Stimulated activated CD8-positive, alpha-beta memory T cell treated with anti-CD3 and anti-CD28 coated beads, Interleukin-15, amount 100 ng/mL, for 4 hours (primary cell): ENCODE measurements at places on chromosomes 16 and 17.

DNA sequence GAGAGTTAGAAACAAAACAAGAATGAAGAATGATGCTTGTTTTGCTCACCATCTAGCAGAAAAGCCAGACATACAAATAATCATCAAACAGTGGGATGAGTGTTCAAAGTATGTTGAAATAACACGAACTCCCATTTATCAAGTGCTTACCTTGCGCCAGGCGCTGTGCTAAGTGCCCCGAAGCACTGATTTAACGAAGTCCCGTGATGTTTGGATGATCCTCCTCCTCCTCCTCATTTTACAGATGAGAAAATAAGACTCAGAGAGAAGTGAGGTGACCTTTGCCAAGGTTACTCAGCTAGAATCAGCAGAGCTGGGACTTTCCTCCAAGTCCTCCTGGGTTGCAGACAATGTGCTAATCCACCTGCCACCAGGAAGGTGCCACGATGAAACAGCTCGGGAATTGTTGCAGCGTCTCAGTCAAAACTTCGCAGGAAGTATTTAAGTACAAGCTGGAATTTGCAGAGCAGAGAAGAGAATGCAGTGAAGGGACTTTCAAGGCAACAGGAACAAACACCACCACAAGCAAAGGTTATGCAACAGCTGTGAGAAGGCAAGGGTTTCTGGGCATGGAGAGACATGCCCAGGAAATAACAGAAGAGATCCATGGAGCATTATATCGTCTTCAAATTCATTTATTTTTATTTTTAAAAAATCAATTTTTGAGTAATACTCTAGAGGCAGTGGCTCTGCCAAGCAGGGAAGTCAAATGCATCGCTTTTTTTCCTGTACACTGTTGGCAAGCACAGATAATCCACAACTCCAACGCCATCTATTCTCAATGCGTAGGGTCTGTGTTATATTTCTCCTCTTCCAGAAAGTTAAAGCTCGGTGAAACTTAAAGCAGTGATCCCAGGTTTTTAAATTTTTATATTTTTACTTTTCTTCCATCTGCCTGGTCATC is 11.1 kb downstream of the PRCD start:
- DNase-seq, result no peak

- DNase-seq, result peak; percentile 71
Measured at GRCh38 chr17:16419074-16419928, 3.9 kb downstream of the TRPV2 start.

DNA sequence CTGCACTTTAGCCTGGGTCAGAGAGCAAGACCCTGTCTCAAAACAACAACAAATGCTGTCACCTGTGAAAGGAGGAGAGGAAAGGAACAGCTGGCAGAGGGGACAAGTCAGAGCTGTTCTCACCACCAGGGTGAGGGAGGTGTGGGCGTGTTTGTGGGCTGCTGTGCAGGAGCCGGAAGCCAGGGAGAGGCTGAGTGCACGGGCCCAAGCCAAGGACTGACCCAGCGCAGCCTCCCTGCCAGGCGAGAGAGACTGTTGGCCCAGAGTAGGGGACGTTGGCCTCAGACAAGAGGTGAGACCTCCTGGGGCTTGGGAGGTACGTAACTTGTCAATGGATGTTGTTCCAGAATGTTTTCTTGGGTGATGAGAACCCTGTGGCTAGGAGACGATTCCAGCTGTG is 10.7 kb downstream of the SPNS2 start:
- DNase-seq, result no peak

DNA sequence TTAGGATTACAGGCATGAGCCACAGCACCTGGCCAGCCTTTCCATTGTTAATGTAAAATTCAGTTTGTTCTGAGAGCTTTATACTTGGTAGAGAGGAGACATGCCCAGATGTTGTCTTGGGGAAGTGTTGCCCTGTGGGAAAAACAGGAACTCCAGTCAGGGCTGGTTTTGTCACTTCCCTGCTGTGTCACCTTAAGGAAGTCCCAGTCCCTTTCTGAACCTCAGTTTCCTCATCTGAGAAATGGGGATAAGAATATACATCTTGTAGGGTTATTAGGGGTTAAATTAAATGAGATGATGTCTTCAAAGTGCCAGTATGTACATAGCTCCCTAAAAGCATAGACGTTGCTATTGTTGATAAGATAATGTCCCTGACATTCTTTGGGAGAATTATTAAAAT is 25.3 kb downstream of the CLEC16A start:
- no peak for DNase-seq

- no peak for DNase-seq
Measured at GRCh38 chr17:14748036-14748710, 447.3 kb downstream of the HS3ST3B1 start.

- DNase-seq, result no peak
Measured at GRCh38 chr16:17471719-17472461, 1.1 kb upstream of the XYLT1 start.

- DNase-seq, result no peak
Measured at GRCh38 chr16:56246051-56246817, 54.9 kb downstream of the GNAO1 start.

GRCh38 chr16:2058872-2059271 is 11.1 kb downstream of the TSC2 start:
- no peak for DNase-seq

GRCh38 chr16:88941913-88942909 is 34.8 kb downstream of the CBFA2T3 start:
- no peak for DNase-seq

- DNase-seq, result peak; percentile 22
Measured at GRCh38 chr17:76681222-76682137, 29.3 kb downstream of the MXRA7 start.

- DNase-seq, result no peak
Measured at GRCh38 chr17:3889325-3890012, 3.4 kb downstream of the CAMKK1 start.

DNA sequence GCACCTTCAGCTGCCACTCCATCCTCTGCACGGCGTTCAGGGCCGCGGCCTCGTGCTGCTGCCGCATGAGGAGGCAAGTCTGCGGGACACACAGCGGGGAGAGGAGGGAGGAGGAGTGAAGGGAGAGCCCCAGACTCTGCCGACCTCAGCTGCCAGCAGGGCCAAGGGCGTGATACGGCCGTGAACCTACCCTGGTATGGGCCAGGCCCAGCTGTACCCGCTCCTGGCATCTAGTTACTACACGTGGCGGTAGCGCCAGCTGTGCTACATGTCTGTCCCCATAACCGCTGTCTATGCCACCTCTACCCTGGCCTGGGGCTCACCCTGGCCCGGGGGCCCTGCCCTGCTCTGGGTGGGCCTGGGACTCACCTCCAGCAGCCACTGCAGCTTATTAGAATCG is 51.1 kb downstream of the ZNF778 start:
- no peak for DNase-seq

GRCh38 chr17:3647769-3648555 is 11.4 kb downstream of the CTNS start:
- no peak for DNase-seq

- no peak for DNase-seq
Measured at GRCh38 chr17:62067165-62068145, 2.4 kb upstream of the MED13 start.

DNA sequence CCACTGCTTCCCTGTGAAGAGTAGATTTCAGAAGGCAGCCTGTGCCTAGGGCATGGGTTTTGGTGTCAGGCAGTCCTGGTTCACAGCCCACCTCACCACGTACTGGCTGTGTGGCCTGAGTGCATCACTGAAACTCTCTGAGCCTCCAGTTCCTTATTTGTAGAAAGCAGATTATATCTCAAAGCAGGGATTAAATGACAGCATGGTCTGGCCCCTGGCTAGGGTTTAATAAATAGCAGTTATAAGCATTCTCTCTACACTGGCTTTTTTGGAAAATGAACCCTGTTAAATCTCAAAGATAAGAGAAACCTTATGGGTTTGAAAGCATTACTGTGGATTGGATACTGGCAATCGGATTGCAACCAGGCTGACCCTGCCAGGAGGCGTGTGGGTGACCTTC is 2.9 kb upstream of the MT1M start:
- no peak for DNase-seq

DNA sequence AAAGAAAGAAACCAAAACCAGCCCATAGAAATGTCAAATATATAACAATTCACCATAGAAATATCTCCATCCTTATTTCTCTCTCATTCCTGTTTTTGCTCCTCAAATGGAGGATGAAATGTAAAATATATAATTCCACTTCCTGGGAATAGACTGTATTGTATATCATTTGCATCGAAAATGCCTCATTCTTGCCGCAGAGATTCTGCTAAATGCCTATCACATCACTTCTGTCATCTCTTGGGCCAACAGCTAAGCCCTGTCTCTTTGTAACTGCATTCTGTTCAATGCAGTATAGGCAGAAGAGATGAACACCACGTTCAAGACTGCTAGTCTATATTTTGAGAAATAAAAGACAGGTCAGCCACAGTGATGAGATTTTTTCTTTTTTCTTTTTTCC is 956.3 kb upstream of the SOX9 start:
- DNase-seq, result no peak

DNA sequence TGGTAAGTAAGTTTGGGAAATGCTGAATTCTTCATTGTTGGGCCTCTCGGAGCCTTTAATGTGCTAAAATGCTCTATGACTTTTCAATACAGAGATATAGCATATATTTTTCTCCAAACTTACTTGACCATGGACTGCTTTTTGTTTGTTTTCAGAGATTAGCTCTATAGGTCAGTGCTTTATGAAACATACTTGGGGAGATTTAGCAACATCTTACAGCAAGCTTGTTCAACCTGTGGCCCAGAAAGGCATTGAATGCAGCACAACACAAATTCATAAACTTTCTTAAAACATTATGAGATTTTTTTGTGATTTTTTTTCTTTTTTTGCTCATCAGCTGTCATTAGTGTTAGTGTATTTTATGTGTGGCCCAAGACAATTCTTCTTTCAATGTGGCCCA is 1.0 kb upstream of the KRTAP3-1 start:
- no peak for DNase-seq

GRCh38 chr16:11340710-11341109 is 4.5 kb upstream of the RMI2 start:
- no peak for DNase-seq

GRCh38 chr16:25095636-25096035 is 15.9 kb upstream of the LCMT1 start:
- no peak for DNase-seq

DNA sequence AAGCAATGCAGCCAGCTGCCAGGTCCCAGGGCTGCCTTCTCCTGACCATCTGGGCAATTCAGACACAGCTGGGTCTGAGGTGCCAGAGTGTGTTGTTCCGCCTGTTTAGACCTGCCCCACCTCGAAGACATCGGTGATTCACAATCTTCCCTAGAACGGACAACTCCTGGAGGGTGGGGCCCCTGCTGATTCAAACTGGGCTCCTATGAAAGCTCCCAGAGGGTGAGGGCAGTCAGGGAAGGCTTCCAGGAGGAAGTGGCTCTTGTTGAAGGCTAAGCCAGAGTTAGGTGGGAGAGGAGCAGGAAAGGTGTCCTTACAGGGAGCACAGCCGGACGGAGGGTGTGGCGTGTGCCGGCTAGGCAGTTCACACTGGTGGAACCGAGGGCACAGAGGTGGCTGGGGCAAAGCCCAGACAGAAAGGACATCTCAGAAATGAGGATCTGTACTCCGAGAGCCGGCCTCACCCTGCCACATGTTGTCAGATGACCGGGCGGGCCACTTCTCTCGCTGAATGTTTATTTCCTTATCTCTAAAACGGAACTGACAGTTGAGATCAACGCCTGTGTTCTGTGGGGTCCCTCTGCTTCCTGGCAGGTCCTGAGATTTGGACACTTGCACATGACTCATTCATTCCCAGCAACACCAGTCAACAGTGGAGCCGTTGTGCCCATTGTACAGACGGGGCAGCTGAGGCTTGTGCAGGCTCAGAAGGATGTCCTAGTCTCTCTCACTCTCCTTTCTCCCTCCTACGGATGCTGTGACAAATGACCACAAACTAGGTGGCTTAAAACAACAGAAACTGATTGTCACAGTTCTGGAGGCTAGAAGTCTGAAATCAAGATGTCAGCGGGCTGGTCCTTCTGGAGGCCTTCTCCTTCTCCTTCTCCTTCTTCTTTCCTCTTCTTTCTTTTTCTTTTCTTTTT is 26.9 kb upstream of the LITAF start:
- no peak for DNase-seq

- DNase-seq, result no peak
Measured at GRCh38 chr17:73850426-73850825, 206.2 kb upstream of the SDK2 start.

DNA sequence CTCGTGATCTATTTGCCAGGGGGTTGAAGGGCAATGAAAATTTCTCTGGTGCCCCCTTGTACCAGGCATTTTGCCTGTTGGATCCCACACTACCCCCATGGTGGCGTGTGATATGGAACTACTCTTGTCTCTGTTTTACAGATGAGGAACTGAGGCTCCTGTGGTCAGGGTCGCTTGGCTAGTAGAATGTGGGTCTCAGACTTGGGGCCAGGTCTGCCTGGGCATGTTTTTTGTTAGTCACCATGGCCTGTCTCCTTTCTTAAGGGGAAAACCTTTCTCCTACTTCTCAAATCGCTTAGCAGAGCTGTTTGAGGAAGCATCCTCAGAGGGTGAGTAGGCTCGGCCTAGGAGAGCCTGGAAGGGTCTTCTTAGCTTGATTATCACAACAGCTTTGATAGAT is 51.2 kb downstream of the CLEC16A start:
- no peak for DNase-seq

GRCh38 chr17:18353541-18353940 is 9.8 kb downstream of the SHMT1 start:
- no peak for DNase-seq

DNA sequence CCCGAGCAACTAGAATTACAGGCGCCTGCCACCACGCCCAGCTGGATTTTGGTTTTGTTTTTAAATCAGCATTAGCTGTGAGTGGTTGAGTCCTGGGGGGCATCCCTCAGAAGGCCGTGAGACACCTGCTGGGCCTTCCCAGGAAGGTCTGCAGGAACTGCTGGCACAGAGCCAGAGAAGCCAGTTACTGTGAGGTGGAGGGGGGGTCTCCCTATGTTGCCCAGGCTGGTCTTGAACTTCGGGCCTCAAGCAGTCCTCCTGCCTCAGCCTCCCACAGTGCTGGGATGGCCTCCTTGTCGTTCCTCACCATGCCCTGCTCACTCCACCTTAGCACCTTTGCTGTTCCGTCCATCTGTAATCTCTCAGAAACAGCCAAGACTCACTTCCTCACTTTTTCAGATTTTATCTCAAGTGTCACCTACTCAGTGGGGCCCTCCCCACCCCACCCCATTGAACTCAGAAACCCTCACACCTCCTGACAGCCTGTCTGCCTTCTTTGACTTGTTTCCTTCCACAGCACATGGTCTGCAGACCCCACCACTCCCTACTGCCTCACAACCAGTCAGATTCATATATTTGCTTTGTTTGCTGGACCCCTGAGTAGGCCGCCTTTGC is 62.3 kb downstream of the WSB1 start:
- DNase-seq, result no peak
